ENCODE measurements at places on chromosomes 16 and 17.

DNA sequence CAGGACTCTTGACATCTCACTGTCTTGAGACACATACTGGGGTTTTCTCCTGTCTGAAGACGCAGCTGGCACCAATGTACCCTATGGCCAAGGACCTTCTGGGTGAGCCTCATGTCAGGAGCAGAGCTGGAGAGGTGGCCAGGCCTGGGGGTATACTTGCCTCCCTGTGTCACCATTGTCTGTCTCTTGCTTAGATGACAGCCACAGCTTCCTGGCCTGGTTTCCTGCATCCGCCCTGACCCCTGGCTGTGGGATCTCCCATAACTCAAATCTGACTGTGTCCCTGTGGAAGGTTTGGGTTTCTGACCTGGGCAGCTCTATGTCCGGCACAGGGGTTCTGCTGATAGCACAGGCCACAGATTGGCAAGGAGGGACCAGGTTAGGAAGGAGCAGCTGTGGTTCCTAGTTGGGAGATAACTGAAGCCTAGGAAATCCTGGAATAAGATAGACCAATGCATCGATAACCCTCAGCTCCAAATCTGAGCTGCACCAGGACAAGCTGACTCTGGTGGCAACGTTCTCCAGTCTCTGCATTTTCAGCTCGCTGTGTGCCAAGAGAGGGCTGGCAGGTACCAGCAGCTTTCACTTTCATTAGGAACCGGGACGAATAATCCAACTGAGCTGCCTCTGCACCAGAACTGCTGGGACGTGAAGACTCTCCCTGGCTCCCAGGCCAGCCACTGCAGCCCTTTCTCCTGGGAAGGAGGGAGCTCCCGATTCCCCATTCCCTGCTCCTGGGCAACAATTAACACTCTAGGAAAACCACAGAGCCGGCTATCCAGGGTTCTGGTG is 5.0 kb downstream of the DEXI start:
- DNase-seq, result no peak

- no peak for DNase-seq
Measured at GRCh38 chr17:9032151-9032550, 10.8 kb downstream of the NTN1 start.

- no peak for DNase-seq
Measured at GRCh38 chr16:21646091-21646490, 6.3 kb downstream of the IGSF6 start.

DNA sequence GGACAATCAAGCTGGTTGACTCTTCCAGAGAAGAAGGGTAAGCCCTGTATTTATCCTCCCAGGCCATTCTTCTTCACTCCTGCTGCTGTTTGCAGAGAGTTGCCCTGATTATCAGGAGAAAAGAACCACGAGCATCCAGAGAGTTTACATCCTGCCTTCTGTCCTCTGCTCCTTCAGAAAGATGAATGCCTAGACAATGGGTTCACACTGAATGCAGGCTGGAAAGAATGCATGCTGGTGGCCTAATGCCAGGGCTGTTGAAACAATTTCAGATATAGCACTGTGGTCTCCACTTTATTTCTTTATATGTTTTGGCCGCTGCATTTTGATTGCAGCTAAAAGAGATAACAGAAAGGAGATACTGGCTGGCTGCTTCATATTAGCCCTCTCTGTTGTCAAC is 21.2 kb upstream of the HAS3 start:
- no peak for DNase-seq

- no peak for DNase-seq
Measured at GRCh38 chr17:70863436-70864248, 694.3 kb downstream of the KCNJ2 start.

- no peak for DNase-seq
Measured at GRCh38 chr16:50195276-50195675, 42.2 kb downstream of the TENT4B start.

GRCh38 chr17:55427587-55427882 is 5.9 kb upstream of the MMD start:
- no peak for DNase-seq

Data from cerebellar nuclear complex (tissue), 1 donor.